ENCODE measurements at places on chromosomes 5 and 9.

DNA sequence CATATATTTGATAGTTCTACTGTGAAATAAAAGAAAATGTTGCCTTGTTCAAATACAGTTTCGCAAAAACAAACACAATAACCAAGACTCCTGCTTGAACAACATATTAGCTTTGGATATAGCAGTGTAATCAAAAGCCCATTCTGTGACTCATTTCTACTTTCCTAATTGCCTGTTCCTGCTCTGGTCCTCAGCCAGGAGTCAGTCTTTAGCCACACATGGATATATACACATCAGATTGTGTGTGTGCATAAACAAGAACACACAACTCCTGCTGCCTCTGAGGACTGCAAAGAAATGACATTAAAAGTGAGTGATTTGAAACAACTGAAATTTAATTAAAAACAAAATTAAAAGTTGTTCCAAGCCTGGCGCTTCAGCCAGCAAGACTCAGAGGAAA is 334.8 kb downstream of the TRIM32 start:
- DNase-seq, result no peak

- DNase-seq, result no peak
Observed at GRCh38 chr5:52443187-52443586, 344.5 kb upstream of the ITGA1 start.

- DNase-seq, result no peak
Observed at GRCh38 chr9:107933516-107933915, 443.9 kb upstream of the KLF4 start.

- no peak for DNase-seq
Observed at GRCh38 chr5:146618434-146618833, 102.4 kb upstream of the GPR151 start.

GRCh38 chr5:79301046-79301712 is 65.2 kb downstream of the JMY start:
- no peak for DNase-seq

DNA sequence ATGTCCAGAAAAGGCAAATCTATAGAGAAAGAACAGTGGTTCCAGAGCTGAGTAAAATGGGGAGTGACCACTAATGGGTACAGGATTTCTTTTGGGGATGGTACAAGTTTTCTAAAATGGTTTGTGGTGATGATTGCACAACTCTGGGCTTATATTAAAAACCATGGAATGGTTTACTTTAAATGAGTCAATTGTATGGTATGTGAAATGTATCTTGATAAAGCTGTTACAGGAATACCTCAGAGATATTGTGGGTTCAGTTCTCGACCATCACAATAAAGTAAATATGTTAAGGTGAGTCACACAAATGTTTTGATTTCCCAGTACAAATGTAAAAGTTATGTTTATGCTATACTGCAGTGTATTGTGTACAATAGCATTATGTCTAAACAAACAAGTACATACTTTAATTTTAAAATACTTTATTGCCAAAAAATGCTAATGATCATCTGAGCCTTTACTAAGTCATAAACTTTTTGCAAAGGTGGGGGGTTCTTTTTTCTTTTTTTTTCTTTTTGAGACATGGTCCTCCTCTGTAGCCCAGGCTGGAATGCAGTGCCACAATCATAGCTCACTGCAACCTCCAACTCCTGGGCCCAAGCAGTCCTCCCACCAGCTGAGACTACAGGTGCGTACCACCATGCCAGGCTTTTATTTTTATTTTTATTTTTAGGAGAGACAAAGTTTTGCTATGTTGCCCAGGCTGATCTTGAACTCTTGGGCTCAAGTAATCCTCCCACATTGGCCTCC is 65.9 kb downstream of the SHOC1 start:
- no peak for DNase-seq

DNA sequence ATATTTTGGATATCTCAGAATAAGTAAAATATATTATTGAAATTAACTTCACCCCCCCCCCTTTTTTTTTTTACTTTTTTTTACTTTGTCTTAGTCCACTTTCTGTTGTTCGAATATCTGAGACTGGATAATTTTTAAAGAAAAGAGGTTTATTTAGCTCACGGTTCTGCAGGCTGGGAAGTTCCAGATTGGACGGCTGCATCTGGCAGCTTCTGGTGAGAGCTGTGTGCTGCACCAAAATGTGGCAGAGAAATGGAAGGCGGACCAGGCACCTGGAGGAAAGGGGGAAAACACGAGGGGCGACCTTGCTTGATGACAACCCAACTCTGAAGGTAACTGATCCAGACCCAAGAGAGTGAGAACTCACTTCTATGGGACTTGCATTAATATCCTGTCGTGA is 5.6 kb upstream of the GMCL2 start:
- DNase-seq, result no peak

DNA sequence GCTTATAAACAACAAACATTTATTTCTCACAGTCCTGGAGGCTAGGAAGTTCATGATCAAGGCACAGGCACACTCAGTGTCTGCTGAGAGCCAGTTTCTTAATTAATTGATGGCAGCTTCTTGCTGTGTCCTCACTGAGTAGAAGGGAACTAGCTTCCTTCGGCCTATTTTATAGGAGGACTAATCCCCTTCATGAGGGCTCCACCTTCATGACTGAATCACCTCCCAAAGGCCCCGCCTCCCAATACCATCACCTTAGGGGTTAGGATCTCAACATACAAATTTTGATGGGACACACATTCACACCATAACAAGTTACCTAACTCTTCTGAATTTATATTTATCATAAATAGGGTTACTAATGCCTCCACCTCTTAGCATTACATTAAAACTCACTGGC is 129.8 kb downstream of the GNAQ start:
- no peak for DNase-seq

- DNase-seq, result no peak
Observed at GRCh38 chr5:174383210-174384167, 338.0 kb downstream of the NSG2 start.

DNA sequence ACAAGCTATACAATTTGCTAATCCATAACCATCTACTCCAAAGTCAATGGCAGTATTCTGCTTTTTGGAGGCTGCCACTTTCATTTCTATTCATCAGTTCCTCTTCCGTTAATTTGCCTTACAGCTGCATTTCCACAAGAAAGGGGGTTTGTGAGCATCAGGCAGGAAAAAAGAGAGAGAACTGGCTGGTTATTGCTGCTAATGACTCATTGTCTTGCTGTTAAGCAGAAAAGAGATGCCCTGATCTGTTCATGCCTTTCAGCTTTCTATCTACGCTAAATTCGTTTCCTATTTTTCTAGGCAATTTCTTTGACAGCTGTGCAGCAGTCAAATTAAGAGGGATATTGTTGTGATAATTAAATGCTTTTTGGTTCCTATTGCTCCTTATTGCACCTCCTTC is 65.9 kb upstream of the GNAQ start:
- no peak for DNase-seq

- no peak for DNase-seq
Observed at GRCh38 chr9:81598811-81599210, 90.5 kb downstream of the TLE1 start.

DNA sequence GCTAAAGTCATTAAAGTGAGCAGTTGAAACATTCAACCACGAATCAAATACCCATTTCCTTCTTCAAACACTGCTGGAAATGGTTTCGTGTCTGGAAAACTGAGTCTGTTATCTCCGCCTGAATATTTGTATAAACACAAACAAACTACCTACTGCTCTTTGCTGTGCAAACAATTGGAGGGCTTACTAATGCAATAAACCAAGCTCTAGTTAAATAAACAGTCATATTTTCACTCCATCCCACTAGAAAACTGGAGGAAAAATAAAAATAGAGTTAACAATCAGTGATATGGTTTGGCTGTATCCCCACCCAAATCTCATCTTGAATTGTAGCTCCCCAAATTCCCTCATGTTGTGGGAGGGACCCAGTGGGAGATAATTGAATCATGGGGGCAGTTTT is 397.6 kb downstream of the RASEF start:
- no peak for DNase-seq

DNA sequence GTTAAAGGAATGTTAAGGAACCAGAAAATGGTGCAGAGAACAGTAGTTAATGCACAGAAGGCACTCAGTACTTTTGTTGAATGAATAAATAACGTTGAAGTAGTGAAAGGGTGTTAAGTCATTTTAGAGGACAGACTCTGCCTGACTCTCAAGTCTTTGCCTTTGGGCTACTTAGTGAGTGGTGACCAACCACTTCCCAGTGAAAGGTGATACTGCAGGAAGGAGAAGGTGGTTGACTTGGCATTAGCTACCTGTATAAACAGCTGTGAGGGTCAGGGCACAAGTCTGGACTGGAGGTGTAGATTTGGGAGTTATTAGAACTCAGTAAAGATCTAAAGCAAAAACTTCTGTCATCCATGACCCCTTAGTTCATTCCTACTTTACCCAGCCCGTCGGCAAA is 4.9 kb upstream of the SHB start:
- DNase-seq, result no peak

GRCh38 chr5:96503501-96504236 is 70.6 kb upstream of the PCSK1 start:
- no peak for DNase-seq

GRCh38 chr9:33236571-33236970 is 3.4 kb upstream of the SPINK4 start:
- DNase-seq, result no peak

DNA sequence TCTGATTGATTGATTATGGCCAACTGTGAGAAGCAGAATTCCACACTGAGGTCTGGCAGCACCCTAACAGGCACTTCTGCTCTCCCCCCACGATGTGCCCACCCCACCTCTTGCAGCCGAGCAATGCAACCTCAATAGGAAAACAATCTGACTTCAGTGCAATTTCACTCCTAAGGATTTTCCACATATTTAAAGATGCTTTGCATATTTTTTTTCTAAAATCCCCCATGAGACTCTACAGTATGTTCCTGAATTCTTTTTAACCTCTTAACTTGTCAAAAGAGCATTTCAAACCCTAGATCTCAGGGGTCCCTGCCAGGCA is 243.1 kb downstream of the AUH start:
- no peak for DNase-seq

- DNase-seq, result no peak
Observed at GRCh38 chr9:126292736-126293521, 33.7 kb upstream of the MVB12B start.

GRCh38 chr9:38440516-38440915 is 16.3 kb upstream of the IGFBPL1 start:
- DNase-seq, result no peak

GRCh38 chr5:160097991-160098390 is 21.3 kb downstream of the PWWP2A start:
- DNase-seq, result no peak

GRCh38 chr9:137021979-137022661 is 5.9 kb downstream of the ABCA2 start:
- DNase-seq, result peak; percentile 79

DNA sequence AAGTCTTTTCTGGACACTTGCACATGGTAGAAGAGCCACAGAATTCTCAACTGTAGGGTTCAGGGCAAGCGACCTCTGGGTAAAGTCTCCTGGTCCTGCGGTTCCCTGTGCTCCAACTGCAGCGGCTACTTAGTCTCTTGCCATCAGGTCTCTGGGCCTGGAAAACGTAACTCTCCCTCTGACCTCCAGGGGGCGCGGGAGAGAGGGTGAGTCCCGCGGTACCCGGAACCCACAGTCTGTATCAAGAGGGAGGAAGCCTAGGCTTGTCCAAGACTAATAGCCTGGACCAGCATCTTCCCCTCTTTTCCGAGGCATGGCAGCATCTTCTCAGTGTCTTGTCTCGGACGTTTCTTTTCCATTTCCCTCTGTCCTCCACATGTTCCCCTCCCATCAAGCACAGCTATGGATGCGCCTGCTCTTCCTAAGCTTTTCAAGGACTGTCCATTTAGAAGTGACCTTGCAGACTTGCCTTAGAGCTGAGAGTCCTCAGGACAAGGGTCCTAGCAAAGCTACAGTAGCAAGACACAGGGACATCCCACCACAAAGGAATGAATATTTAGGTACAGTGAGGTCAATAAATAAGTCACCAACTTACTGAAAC is 59.3 kb downstream of the FSTL4 start:
- peak; percentile 29 for DNase-seq

GRCh38 chr5:142439207-142439860 is 114.5 kb upstream of the SPRY4 start:
- no peak for DNase-seq

GRCh38 chr5:179668391-179668790 is 12.4 kb downstream of the CBY3 start:
- peak; percentile 38 for DNase-seq

DNA sequence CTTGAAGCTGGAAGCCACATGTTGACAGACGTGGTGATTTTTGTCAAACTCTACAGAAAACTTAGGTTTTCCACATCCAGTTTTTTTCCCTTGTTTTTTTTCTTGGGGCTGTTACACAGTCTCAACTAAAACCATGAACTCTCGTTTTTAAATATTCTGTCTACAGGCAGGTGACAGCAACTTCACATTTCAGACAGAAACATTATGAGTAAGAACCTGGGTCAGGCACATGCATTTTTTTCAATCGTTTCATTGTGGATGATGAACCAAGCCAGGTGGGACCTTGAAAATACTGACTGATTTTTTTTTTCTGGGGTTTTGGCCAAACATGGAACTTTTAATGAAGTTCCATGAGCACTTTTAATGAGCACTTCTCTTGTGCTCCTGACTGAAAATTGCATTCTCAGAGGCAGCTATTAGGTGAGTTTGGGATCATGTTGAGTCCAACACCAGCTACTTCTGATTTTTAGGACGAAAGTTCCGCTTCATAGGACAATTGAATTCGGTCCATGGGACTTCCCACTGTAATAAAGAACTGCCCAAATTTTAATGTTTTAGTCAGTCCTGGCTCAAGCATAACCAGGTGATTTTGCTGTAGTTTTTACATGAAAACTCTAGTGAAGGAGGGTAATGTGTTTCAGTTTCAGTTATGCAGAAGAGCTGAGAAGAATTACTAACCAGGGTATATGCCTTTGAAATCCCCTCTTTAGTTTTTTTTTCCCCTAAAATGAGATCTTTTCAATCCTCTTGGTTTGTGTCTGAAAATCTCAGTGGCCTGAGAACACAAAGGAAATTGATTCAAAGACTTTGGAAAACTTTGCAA is 93.2 kb upstream of the ADAMTS16 start:
- no peak for DNase-seq

GRCh38 chr5:65103756-65104440 is 335.2 kb downstream of the CWC27 start:
- no peak for DNase-seq

DNA sequence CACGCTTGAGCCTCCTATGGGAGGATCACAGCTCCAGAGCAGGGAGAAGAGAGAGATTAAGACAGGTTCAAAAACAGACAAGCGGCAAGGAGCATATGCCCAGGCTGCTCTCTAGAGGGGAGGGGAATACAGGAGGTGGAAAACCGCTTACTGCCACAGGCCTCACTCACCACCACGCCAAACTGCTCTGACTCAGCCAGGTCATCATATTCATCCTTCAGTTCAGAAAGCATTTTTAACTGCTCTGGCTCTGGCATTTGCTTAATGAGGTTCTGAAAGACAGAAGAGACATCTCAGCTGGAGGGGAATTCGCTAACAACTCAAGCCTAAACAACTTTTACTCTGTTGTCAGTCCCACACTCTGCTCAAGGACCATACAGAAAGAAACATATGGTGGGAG is 40.1 kb downstream of the PCDHGC5 start:
- DNase-seq, result no peak

Data from stimulated activated CD4-positive, alpha-beta T cell treated with anti-CD3 and anti-CD28 coated beads, Interleukin-15, amount 100 ng/mL, for 48 hours (primary cell).